Left lung (tissue), 14 donors: ENCODE measurements at places on chromosomes 12 and 14. TPM values are rescaled to one million over a fixed set of nuclear protein-coding genes. Genes with fewer than 3 reads are reported as not detected.

DNA sequence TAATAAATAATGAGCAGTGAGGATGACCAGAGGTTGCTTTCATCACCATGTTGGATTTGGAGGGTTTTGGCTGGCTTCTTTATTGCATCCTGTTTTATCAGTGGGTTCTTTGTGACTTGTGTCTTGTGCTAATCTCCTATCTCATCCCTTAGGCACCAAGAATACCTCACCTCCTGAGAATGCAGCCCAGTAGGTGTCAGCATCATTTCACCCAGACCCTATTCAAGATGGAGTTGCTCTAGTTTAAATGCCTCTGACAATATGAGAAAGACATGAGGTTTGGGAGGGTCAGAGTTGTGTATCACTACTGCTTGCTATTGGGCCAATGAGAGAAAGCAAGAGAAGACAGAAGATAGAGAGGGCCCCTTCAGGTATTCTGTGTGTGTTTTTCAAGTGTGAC, 592.2 kb downstream of the ETNK1 start:
- DNase-seq: no peak
- no peak overlapping the region for H3K4me3 ChIP-seq
- H3K4me1 ChIP-seq: no peaks in the 10 kb centered on the region
- no peak overlapping the region for H3K27ac ChIP-seq

Gene ZFHX2
- 3.1 TPM for total RNA-seq

DNA sequence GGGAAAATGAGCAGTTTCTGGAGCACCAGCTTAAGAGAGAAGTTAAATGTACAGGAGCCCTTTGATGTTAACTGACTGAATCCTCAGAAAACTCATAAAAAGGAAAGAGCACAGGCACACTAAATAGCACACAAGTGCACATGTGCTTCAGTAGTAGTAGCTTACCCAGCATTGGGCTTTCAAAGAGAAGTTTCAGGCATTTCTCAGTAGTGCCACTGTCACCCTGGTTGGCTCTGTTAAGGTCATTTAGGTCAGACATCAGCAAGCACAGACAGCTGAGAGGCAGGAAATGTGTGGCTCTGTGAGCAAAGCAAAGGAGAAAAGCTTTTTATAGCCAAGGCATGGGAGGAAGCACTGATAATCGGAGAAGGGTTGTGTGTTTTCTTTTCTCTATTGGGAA, 96.3 kb upstream of the HIF1A start:
- no peak for DNase-seq
- H3K27ac ChIP-seq: no peak overlapping the region
- no peaks in the 10 kb centered on the region for H3K36me3 ChIP-seq
- no peaks in the 10 kb centered on the region for H3K27me3 ChIP-seq
- no peaks in the 10 kb centered on the region for H3K4me1 ChIP-seq

- no peak overlapping the region for H3K4me3 ChIP-seq
- H3K4me1 ChIP-seq: no peaks in the 10 kb centered on the region
- H3K36me3 ChIP-seq: no peaks in the 10 kb centered on the region
- no peak overlapping the region for H3K27ac ChIP-seq
These were observed 124.6 kb upstream of the PMCH start for GRCh38 chr12:102322254-102322653.

Gene TRHDE
- 0.87 TPM for total RNA-seq

GRCh38 chr12:69065775-69066174, 132.8 kb upstream of the CPM start:
- no peak overlapping the region for H3K4me3 ChIP-seq
- no peak overlapping the region for H3K27ac ChIP-seq
- DNase-seq: no peak
- H3K27me3 ChIP-seq: no peaks in the 10 kb centered on the region

Gene OAS1
- total RNA-seq: 48.3 TPM

Gene SIX6
- total RNA-seq: not detected

- peaks cover 55% of the 10 kb centered on the region for H3K4me1 ChIP-seq
- DNase-seq: peak; percentile 17
- no peaks in the 10 kb centered on the region for H3K27me3 ChIP-seq
- H3K27ac ChIP-seq: peak overlapping the region; percentile 93
- no peaks in the 10 kb centered on the region for H3K36me3 ChIP-seq
- peak overlapping the region; percentile 79 for H3K4me3 ChIP-seq
These were observed 823 bp downstream of the ATG2B start for GRCh38 chr14:96362071-96362964.

- H3K27me3 ChIP-seq: no peaks in the 10 kb centered on the region
- DNase-seq: no peak
- H3K36me3 ChIP-seq: no peaks in the 10 kb centered on the region
- no peak overlapping the region for H3K27ac ChIP-seq
- no peak overlapping the region for H3K4me3 ChIP-seq
- no peaks in the 10 kb centered on the region for H3K4me1 ChIP-seq
These were observed 62.1 kb upstream of the TRIM9 start for GRCh38 chr14:51157012-51157411.

- H3K27ac ChIP-seq: no peak overlapping the region
- DNase-seq: no peak
- no peaks in the 10 kb centered on the region for H3K36me3 ChIP-seq
- no peaks in the 10 kb centered on the region for H3K27me3 ChIP-seq
These were observed 23.9 kb downstream of the SERPINA10 start for GRCh38 chr14:94269156-94269555.

DNA sequence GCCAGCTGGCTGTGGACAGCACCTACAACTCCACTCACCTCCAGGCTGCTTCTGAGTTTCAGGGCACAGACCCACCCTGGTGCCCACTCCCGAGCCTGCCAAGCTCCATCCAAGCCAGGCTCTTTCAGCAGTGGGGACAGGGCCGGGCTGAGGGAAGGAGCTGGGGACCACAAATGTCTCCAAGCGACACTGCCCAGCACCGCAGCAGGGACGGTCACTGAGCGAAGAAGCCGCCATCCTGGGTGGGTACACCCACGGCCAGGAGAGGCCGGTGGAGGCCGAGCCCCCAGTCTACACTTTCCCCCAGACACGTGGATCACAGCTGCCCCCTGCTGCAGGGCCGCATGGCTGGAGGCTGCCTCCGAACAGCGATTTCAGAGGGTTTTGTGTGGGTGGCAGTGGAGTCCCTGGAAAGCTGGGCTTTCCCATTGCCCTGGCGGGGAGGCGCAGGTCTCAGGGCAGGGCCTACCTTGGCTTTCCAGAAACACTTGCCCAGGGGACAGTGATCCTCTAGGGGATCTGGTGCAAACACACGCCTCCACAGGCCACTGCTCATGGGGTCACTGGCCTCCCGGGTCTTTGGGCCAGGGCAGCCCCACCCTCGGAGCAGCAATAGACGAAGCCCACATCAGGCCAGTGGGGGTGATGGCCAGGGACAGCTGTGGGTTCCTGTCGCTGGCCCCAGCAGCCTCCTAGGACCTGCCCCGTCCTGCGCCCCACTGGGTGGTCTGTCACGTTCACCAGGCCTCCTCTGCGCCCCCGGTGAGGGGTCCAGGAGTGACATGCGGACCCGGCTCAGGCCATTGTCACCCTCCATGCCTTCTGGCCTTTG, 1.2 kb upstream of the GPR132 start:
- peak overlapping the region; percentile 95 for H3K27ac ChIP-seq
- H3K4me3 ChIP-seq: peak overlapping the region; percentile 53
- no peaks in the 10 kb centered on the region for H3K36me3 ChIP-seq
- peaks cover 91% of the 10 kb centered on the region for H3K4me1 ChIP-seq
- DNase-seq: peak; percentile 76
- peaks cover under 1% of the 10 kb centered on the region for H3K27me3 ChIP-seq

Gene BICDL1
- total RNA-seq: 12.0 TPM

GRCh38 chr14:100372357-100373048, 49.4 kb downstream of the SLC25A47 start:
- DNase-seq: no peak
- H3K4me3 ChIP-seq: peak overlapping the region; percentile 87
- peak overlapping the region; percentile 91 for H3K27ac ChIP-seq
- H3K27me3 ChIP-seq: no peaks in the 10 kb centered on the region

Gene RPGRIP1
- total RNA-seq: 1.3 TPM

Gene CCDC177
- not detected for total RNA-seq

GRCh38 chr14:91310606-91311283, 66.2 kb upstream of the GPR68 start:
- no peaks in the 10 kb centered on the region for H3K36me3 ChIP-seq
- no peak overlapping the region for H3K27ac ChIP-seq
- DNase-seq: no peak
- H3K4me1 ChIP-seq: no peaks in the 10 kb centered on the region
- H3K27me3 ChIP-seq: no peaks in the 10 kb centered on the region

GRCh38 chr14:37198273-37198598, 499 bp downstream of the MIPOL1 start:
- peak overlapping the region; percentile 87 for H3K27ac ChIP-seq
- H3K4me1 ChIP-seq: peaks cover 9% of the 10 kb centered on the region
- peaks cover 13% of the 10 kb centered on the region for H3K27me3 ChIP-seq
- H3K4me3 ChIP-seq: peak overlapping the region; percentile 50
- H3K36me3 ChIP-seq: no peaks in the 10 kb centered on the region

GRCh38 chr12:22626406-22626805, 1.4 kb downstream of the ETNK1 start:
- H3K4me1 ChIP-seq: peaks cover 15% of the 10 kb centered on the region
- no peak for DNase-seq
- peak overlapping the region; percentile 72 for H3K4me3 ChIP-seq
- no peaks in the 10 kb centered on the region for H3K36me3 ChIP-seq
- H3K27me3 ChIP-seq: no peaks in the 10 kb centered on the region

DNA sequence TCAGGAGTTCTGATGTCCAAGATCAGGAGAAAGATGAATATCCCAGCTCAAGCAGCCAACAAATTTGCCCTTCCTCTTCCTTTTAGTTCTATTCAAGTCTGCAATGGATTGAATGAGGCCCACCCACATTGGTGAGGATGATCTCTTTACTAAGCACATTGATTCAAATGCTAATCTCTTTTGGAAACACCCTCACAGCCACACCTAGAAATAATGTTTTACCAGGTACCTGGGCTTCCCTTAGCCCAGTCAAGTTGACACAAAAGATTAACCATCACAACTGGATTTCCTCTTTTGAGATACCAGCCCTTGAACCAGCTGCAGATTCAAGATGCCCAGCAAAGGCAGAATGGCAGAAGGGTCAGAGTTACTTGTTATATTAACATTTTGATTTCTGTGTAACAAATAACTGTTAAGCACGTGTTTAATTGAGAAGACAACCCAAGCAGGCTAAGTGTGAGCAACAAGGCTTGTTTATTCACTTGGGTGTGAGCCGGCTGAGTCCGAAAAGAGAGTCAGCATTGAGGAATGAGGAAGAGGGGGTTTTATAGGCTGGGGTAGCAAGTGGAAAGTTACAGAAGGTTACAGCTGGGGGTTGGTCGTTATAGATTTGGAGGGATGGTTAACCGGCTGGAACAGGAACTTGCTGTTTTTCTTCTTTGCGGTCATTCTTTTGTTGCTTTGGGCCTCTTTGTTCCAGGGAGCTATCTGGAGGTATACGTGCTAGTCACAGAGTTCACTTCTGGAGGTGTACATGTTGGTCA, 180.3 kb downstream of the EMP1 start:
- peaks cover 15% of the 10 kb centered on the region for H3K27me3 ChIP-seq
- H3K27ac ChIP-seq: no peak overlapping the region
- no peak for DNase-seq
- H3K36me3 ChIP-seq: no peaks in the 10 kb centered on the region
- no peak overlapping the region for H3K4me3 ChIP-seq

DNA sequence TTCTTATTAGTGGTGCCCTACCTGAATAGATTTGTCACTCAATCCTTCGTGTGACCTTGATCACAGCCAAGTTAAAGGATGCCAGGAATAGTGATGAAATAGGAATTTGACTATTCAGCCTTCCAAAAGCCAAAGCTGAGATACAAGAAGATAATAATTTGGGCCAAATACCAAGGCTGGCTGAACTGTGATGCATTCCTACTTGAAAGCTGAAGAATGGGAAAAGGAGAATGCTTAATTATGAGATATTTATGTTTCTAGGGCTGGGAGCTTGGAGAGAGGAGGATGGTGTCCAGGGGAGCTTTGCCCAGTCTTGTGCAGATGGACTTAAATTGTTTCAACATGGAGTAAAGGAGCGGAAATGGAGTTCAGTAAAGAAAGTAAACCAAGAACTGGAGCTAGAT, 5.2 kb downstream of the RNASE7 start:
- H3K4me3 ChIP-seq: no peak overlapping the region
- H3K27ac ChIP-seq: no peak overlapping the region
- H3K27me3 ChIP-seq: peaks cover 5% of the 10 kb centered on the region
- H3K36me3 ChIP-seq: no peaks in the 10 kb centered on the region
- H3K4me1 ChIP-seq: peaks cover 7% of the 10 kb centered on the region

DNA sequence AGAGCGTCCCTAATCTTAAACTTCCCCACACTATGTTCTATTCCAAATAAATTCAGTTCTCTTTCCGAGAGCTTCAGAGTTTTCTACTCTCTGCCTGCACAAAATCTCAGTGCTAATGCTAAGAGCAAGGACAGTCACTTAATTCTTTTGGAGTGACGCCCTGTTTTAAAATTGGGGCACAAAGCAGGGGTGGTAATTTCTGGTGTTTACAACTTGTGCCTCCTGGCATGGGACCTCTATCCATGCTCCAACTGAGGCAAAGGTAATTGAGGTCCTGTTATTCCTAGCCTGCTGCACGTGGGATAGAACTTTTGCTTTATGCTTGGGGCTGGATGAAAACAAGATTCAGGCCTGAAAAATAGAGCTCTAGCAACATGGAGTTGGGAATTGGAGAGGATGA, 22.9 kb downstream of the C12orf50 start:
- H3K36me3 ChIP-seq: no peaks in the 10 kb centered on the region
- DNase-seq: no peak
- no peak overlapping the region for H3K27ac ChIP-seq
- H3K27me3 ChIP-seq: no peaks in the 10 kb centered on the region

Gene ABCB9
- 4.5 TPM for total RNA-seq

DNA sequence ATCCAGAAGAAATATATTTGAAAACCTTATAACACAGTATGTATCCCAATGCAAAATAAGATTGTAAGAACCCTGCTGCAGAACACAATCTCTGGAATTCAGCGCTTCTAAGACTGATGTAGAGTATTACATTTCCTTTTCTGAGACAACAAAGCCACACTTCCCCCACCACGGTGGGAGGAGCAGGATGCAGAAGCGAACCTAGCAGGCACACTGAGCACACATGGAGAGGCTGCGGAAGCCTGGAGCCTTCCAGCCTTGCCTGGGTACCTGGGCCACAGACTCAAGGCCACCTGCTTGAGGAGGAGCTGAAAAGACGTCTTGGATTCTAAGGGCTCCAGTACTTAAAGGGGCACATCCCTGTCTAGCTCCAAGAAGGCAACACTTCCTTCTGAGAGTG, 46.4 kb downstream of the TCHP start:
- DNase-seq: no peak
- peaks cover 4% of the 10 kb centered on the region for H3K4me1 ChIP-seq
- H3K27ac ChIP-seq: peak overlapping the region; percentile 50
- H3K27me3 ChIP-seq: no peaks in the 10 kb centered on the region
- H3K36me3 ChIP-seq: peaks cover 82% of the 10 kb centered on the region

GRCh38 chr12:3335078-3335487, 155.9 kb upstream of the PRMT8 start:
- no peaks in the 10 kb centered on the region for H3K27me3 ChIP-seq
- no peak for DNase-seq
- H3K4me3 ChIP-seq: no peak overlapping the region
- no peaks in the 10 kb centered on the region for H3K4me1 ChIP-seq

DNA sequence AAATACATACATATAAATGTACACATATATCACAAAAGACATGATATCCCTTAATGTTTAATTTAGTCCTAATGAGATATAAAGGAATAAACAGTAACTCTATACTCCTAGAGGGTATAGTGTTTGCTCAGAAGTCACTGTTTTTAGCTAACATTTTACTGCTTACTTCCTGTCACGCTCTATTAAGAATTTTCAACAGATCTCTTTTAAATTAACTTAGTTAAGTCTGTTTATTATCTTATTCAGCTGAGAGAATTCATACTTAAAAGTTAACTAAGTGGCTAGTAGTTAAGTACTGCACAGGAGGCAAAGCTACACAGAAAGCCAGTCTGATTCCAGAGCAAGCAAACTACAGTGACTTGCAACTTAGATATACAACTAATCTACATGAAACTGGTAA, 39.9 kb downstream of the GXYLT1 start:
- H3K36me3 ChIP-seq: peaks cover 8% of the 10 kb centered on the region
- H3K27me3 ChIP-seq: no peaks in the 10 kb centered on the region
- no peak overlapping the region for H3K4me3 ChIP-seq
- H3K27ac ChIP-seq: no peak overlapping the region
- no peaks in the 10 kb centered on the region for H3K4me1 ChIP-seq
- no peak for DNase-seq
